ENCODE measurements at places on chromosomes 5 and 9. TPM values are rescaled to one million over a fixed set of nuclear protein-coding genes. Genes with fewer than 3 reads are reported as not detected.

DNA sequence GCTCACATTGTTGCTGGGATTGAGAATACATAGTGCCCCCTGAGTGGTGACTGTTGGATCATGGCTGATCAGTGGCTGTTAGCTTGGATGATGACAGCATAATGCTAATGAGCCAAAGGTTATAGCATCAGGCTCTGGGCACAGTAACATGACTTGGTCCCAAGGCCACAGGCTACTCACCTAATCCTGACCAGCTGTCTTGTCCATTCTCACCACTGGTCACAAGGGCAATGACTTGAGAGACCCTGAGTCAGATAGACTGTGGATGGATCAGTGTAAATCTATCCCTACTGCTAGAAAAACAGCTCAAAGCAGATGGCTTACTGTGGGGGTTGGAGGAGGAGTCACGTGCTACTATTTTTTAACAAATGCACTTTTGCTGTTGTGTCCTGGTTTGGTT, 74.7 kb downstream of the AOPEP start:
- DNase-seq: no peak

DNA sequence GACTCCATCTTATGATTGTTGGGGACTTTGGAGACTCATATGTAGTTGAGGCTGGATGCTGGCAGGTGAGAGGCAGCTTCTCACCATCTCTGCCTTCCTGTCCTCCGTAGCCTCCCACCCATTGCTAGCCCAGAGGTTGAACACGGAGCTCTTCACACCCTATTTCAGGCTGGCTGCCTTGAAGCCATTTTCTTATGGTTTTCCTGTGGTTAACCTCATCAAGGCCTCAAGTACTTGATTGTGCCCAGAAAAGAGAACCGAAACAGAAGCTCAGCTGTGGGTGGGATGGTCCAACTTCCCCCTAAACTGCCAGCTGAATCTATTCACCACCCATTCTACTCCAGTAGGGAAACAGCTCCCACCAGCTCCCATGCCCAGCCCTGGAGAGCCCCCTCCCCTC, 102.9 kb downstream of the LIFR start:
- peak; percentile 52 for DNase-seq

DNA sequence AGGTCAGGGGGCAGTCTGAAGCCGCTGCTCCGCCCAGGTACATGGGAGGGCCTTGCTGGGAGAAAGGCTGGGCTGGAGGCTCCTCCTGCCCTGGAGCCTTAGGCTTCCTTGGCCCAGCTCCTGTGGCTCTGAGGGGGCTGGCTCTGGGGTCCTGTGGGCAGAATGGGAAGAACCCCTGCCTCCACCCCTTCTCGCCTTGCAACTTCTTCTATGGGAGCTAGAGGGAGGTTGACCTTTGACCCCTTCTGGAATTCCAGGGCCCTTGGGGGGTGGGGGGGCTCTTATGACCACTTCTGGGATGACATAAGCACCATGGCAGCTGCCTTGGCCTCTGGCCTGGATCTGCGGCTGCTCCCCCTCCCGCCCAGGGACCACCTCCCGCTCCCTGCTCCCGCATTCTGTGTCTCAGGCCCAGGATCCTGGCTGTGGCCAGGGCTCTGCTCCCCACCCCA, 32.2 kb downstream of the IER5L start:
- DNase-seq: no peak

DNA sequence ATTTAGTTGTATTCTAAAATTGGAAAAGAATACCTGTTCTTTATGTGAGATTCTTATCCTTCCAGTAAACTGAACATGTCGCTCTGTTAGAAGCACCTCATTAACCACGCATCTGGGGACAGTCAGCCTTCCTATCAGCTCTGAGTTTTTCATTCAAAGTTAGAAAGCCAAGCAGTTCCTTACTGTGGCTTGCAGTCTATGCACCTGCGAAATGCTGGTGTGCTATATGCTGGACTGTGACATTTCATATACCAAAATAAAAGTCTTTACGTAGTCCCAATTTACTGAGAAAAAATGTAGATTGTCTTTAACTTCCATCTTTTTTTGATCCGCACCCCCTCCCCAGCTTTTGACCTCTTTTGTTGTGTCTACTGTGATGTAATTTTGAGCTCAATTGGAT, 4.3 kb downstream of the ANP32B start:
- no peak for DNase-seq

The RGS14 gene
- total RNA-seq: 30.5 TPM

DNA sequence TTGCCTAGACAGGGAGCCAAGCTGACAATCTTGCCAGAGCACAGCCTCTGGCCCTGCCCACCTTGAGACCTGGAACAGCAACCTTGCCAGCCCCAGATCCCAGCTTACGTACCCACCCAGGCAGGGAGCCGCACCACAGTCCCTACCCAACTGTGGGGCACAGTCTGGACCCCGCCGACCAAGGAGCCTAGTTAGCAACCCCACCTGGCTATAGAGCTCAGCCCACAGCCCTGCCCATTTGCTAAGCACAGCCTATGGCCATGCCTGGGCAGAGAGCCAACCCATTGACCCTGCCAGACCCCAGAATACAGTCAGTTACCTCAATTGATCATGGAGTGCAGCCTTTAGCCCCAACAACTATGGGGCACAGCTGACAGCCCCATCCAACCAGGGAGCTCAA, 97.9 kb upstream of the SH3GL2 start:
- DNase-seq: no peak

The MCC gene
- total RNA-seq: 11.8 TPM

- no peak for DNase-seq
These were observed 25.6 kb downstream of the CEMIP2 start for GRCh38 chr9:71742703-71743102.

GRCh38 chr9:84226126-84226525, 114.4 kb downstream of the SLC28A3 start:
- no peak for DNase-seq

DNA sequence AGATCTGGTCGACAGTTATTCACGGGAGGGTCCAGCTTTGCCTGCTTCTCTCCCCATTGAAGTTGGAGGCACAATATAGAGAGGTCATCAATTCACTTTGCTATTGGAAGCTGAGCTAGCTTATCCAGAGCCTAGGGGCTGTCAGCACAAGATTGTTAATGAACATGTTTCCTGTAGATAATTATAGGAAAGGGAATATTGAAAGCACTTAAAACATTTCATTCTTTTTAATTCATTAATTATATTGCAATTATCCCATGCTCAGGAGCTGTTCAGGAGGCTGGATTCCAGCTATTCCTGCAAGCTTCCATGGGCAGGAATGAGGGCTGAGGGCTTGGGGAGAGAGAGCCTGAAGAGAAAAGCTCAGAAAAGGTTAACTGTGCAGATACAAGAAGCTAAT, 153.1 kb upstream of the BRINP1 start:
- no peak for DNase-seq

- no peak for DNase-seq
These were observed 8.4 kb downstream of the ADAMTSL1 start for GRCh38 chr9:18482371-18482770.

DNA sequence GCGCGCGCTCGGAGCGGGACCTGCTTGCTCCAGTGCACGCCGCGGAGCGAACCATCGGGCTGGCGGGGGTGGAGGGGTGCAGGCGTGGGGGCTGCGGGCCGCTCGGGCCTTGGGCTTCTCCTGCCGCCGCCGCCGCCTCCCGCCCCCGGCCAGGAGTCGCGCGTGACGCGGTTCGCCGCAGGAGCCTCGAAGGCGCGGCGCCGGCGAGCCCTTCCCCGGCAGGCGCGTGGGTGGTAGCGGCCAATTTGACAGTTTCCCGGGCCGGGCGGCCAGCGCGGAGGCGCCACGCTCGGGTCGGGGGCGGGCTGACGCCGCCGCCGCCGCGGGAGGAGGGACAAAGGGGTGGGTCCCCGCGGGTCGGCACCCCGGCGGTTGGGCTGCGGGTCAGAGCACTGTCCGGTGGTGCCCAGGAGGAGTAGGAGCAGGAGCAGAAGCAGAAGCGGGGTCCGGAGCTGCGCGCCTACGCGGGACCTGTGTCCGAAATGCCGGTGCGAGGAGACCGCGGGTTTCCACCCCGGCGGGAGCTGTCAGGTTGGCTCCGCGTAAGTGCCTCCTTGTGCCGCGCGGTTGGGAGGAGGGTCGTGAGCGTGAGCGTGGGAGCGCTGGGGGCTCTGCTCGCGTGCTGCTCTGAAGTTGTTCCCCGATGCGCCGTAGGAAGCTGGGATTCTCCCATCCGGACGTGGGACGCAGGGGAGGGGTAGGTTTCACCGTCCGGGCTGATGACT, at the start of gene TJP2:
TSS of gene TJP2 (plus strand) at position 387 of the 725 bp plus-strand sequence. CDS start at position 483, 96 bp downstream.
- DNase-seq: peak; percentile 86

GRCh38 chr9:34572628-34573027, 16.9 kb downstream of the CNTFR start:
- DNase-seq: no peak

GRCh38 chr5:104513640-104514072, 951.1 kb upstream of the NUDT12 start:
- DNase-seq: no peak

Data from Daoy (cell line).